ENCODE measurements at places on chromosomes 5 and 9.

- no peak for DNase-seq
These were observed 7.9 kb downstream of the PPP1R26 start for GRCh38 chr9:135487281-135488012.

DNA sequence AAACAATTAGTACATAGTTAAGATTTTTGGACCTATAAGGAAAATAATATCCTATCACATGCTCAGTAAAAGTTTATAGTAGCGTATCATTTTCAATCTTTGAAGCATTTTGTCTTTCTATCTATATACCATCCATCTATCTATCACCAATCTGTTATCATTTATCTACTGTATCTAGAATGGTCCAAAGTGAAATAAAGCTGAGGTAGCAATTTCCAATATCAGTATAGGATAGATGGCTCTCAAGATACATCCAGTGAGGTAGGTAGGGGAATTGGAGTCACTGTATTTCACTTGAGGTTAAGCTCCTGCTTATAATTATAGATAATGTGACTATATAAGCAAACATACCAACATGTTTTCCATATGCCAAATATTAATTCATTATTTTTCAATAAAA is 889.1 kb upstream of the CTNND2 start:
- DNase-seq, result no peak

- no peak for DNase-seq
These were observed 229.1 kb downstream of the NFIB start for GRCh38 chr9:14084867-14085266.

DNA sequence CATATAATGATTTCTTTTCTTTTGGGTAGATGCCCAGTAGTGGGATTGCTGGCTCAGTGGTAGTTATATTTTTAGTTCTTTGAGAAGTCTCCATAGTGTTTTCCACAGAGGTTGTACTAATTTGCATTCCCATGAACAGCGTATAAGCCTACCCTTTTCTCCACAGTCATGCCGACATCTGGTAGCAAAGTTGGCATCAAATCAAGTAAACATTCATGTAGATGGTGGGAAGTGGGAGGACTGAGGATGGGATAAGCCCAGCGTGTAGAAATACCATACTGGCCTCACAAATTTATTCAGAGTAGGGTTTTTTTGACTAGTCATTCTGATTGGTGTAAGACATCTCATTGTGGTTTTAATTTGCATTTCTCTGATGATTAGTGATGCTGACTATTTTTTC is 115.4 kb downstream of the EGFLAM start:
- DNase-seq, result no peak

DNA sequence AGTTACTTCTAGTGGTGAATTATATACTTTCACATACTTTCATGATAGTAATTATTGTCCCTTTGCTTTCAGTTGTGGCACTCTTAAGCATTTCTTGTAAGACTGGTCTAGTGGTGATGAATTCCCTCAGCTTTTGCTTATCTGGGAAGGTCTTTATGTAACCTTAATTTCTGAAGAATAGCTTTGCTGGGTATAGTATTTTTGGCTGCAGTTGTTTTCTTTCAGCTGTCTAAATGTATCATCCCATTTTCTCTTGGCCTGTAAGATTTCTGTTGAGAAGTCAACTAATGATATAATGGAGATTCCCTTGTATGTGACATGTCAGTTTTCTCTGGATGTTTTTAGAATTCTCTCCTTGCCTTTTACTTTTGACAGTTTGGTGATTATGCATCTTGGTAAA is 41.0 kb downstream of the TMEM38B start:
- no peak for DNase-seq

- no peak for DNase-seq
These were observed 111.3 kb downstream of the TMEM174 start for GRCh38 chr5:73284220-73284795.

DNA sequence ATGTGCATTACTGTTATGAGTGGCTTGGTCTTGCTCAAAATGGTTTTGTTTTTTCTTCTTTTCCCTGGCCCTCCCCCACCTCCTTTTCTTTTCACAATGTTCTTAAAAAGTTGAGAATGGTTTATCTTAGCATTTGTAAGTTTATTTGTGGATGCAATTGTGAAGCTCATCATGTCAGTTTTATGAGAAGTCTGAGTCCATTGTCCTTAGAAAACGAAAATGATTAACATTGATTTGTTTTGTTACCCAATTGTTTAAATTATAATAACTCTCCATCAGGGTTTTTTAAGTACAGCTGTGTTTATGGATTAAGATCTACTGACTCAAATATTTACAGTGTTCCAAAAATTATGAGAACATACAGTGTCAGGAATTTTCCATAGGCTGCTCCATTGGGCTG is 511.3 kb upstream of the PAPPA start:
- no peak for DNase-seq

GRCh38 chr5:157473383-157474320 is 13.6 kb downstream of the NIPAL4 start:
- no peak for DNase-seq

GRCh38 chr9:106816524-106816923 is 46.4 kb upstream of the ZNF462 start:
- DNase-seq, result no peak

DNA sequence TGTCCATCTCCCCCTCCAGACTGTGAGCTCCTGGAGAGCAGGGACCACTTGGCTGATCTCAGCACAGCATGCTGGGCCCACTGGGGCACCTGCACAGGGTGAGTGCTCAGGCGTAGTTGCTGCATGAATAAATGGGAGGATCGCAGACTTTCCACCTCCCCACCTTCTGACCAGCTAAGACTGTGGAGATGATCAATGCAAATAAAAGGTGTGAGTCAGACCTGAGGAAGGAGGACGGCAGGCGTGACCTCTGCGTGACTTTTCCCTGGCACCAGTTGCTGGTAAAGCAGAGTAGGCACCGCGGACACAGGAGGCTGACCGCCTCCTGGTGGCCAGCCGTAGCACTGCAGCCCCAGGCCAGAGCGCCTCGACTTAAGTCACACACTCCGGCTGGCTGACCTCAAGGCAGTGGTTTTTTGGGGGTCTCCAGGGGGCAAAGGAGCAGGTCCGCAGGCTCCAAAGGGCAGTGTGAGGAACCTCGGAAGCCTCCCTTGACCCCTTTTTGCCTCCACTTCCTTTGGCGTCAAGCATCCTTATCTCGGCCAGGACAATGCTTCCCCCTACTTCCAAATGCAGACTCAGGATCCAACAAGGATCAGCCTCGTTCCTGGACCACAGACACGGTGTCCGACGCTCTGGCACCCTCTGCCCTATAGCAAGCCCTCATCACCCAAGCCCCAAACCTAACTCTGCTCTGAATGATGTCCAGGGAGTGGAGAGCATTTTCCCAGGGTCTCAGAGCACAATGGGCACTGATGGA is 12.7 kb upstream of the TDRD7 start:
- peak; percentile 58 for DNase-seq

DNA sequence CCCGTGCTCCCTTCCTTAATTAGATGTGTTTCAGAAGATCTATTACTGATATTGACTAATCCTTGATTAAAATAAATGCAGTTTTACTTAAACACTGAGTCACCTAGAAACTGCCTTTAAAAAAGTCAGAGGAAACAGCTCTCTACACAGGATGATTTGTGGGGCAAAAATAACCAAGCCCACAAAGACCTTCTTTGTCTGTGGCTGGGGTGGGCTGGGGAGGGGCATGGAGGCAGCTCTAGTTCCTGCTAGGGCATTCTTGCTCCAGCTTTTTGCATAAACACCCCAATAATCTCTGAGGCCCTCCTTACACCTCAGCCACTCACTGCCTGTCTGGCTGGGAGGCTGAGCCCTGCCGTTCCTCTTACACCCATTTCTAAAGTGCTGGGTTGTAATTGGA is 227.6 kb upstream of the DAP start:
- DNase-seq, result no peak

DNA sequence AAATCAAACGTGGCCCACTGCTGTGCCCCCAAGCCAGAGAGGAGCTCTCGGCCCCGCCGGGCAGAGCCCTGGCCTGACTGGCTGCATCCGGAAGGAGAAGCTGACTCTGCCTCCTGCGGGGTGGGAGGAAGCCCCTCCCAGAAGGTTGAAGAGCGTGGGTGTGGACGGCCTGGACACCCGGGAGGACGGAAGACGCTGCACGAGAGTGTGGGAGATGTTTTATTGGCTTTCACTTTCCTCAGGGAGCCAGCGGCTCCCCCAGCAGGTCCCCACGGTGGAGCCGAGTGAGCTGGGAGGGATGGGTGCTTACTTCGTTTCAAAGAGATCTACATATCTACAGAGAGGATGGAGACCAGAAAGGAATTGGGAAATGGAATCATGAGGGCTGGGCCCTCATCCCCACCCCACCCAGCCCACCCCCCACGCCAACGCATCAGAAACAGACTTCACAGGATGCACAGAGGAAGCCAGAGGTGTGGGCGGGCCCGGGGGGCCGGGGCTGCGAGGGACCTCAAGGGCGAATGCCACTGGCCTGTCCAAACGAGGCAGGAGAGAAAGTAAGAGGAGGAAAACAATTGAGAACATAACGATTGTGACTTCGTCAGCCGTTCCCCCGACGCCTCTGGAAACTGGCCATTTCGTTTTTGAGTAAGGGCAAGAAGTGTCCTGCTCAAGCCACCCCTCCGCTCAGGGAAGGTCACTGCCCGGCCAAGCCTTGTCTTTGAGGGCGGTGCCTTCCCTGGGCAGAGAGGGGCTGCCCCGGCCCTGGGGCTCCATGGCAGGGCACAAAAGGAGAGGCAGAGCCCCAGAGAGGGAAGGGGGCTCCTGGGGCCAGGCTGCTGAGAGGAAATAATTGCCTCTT is 32.1 kb downstream of the FAM163B start:
- DNase-seq, result no peak

DNA sequence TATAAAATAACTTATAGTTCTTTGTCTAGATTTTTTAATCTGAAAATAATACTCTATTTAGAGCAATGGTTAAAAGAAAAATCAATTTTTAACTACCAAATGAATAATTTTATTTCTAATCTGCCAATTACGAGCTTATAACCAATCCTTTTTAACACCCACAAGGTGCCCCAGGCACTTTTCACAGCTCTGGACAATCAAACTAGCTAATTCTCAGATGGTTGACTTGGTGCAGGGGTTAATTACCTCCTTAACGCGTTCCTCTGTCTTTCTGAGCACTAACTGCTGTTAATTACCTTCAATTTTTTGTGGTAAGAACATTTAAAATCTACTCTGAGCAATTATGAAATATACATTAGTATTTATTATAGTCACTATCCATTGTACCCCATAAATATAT is 109.6 kb upstream of the PJA2 start:
- no peak for DNase-seq

DNA sequence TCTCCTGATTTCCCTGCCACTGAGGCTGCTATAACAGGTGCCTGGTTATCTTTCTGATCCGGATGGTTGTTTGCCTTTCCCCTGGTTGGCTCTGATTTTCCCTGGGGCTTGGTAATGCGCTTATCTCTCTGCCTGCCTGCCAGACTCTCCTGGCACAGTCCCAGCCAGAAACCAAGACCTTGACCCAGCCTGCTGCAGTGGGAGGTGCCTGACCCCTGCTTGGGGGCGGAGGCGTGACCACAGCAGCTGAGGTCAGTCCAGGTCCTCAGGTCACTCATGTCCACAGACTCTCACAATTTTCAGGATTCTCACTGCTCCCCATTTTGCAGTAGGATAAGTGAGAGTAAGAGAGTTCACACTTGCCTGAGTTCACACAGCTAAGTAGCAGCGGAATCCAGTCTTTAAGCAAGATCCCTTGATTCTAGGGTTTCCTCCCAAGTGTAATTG is 24.4 kb upstream of the SYNPO start:
- no peak for DNase-seq

- no peak for DNase-seq
These were observed 112.7 kb downstream of the NRG2 start for GRCh38 chr5:139930406-139930805.

- no peak for DNase-seq
These were observed 215.2 kb downstream of the CRB2 start for GRCh38 chr9:123571240-123571639.

GRCh38 chr9:80932181-80932580 is 757.2 kb downstream of the TLE1 start:
- no peak for DNase-seq

GRCh38 chr9:14923701-14924100 is 13.5 kb upstream of the FREM1 start:
- DNase-seq, result no peak

DNA sequence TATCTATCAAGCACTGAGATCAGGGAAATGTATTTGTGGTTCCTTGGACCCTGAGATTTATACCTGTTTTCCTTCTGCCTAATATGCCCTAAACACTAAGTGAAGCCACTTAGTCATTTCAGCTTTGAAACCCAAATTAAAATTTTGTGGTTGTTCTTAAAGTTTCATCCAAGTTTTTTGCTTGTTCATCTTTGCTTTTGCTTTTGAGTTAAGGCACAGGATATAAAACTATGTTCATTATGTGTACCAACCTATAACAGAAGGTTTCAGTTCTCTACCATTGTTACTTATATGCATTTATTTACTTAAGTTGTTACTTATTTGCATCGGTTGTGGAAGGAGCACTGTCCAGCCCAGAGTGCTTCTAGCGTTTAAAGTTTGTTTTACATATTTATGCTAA is 382.3 kb downstream of the PTPRD start:
- no peak for DNase-seq

DNA sequence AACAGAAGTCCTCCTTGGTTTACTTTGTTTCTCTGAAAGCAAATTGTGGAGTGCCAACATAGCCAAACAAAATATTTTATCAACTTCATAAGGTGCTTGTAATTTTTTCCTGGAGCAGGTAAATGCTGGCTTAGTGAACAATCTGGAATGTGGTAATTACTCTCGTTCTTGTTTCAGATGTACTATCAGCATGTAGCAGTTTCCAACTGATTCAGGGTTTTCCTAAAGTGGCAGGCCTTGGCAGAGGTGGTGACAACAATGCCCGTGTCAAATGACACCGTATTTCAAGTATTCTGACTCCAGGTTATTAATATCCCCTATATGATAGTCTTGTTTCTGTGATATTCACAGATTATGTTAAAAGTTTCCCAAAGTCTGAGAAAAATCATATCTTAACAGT is 1.2 kb downstream of the C9orf72 start:
- no peak for DNase-seq

All from CD4-positive, alpha-beta T cell treated with Interleukin-6 at 100 ng/mL for 8 hours (primary cell).